ENCODE measurements at places on chromosomes 1 and 21.

DNA sequence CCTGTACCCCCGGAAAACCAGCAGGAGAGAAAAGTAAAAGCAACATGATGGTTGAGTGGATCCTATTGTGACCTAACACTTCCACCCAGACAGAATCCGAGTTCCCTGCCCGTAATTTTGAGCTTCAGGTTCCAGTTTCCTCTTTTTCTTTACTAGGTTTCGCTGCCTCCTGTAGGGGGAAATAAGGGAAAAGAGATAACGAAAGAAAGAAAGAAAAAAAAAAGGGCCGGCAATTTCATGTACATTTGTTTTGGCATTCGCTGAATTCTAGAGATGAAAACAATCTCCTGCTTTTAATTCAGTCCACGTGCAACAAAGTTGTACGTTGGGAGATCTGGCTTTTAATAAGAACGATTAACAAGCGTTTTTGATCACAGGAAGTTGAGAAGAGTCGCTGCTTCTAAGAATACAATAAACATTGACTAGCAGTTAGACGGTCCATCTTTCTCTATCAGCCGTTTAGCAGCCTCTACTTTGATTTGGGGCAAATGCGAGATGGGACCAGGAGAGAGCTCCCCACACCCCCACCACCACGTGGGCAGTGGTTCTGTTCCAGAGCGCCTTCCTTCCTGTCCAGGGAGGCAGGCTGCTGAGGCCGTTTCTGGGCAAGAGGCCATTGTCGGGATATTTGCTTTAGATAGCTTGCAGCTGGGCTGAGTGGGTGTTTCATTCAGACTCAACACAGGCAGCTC lies 155.9 kb upstream of the RUNX1 start:
- DNase-seq: no peak

- DNase-seq: no peak
Measured at GRCh38 chr1:55876276-55877060, 661.3 kb upstream of the USP24 start.

DNA sequence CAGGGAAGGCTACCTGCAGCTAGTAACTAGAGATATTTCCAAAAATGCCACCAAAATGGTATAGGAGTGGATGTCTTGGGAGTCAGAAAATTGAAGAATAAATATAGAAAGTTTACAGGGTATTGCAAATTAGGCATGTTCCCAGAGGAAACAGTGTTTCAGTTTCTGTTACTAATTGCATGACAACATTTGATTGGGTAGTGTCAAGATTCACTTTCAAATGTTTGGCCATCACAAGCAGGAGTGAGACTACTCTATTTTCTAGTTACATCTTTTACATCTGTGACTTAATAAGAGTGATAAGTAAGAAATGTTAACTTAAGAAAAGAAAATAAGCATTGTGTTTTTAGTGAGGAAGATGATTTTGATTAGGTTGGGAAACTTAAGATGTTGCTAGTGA lies 30.2 kb downstream of the AMY1C start:
- no peak for DNase-seq

DNA sequence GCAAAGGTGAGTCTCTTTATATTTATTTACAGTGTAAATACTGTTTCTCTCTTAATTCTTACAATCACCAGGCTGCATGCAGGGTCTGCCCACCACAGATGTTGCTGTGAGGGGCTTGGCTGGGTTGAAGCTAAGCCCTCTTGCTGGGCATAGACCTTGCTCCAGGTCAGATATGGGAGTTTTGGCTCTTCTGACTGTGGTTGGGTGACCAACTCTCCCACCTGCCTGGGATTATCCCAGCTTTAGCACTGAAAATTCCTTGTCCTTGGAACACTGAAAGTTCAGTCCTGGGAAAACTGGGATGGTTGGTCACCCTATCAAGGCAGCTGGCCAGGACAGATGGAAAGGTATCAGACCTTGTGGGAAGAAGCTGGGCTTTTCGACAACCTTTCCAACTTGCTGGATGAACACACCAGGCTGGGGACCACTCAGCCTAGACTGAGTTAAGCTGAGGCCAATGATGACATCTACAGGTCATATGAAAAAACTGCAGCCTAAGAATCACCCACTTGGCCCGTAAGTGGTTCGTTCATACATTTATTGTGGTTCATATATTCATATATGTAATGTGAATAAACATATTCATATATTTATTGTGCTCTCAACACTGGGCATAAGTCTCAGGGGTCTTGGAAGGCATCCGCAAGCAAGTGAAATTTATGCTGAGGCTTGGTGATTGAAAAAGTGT lies 26.6 kb upstream of the HPDL start:
- DNase-seq: peak; percentile 7

- DNase-seq: no peak
Measured at GRCh38 chr1:4935807-4936206, 281.4 kb downstream of the AJAP1 start.

- no peak for DNase-seq
Measured at GRCh38 chr1:113677250-113678158, 81.8 kb downstream of the PHTF1 start.

GRCh38 chr1:228157729-228158126 lies 7.9 kb upstream of the IBA57 start:
- DNase-seq: no peak

DNA sequence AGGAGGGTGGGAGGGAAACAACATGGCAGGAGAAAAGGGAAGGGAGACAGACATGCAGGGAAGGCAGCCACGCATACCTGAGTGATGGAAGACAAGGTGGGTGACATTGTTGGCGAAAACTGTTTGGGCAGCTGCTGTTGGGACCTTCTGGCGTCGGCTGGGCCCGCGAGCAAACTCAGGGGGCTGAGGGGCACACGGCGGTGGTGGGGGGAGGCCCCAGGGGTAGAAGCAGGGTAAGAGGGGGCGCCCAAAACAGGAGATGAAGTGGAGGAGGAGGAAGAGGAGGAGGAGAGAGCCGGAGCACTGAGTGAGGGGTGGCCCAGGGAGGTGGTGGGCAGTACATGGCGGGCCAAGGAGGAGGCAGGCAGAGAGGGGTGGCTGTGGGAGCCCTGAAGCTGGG lies 4.7 kb upstream of the DENND4B start:
- no peak for DNase-seq

GRCh38 chr1:103937763-103938357 lies 188.2 kb downstream of the AMY1C start:
- no peak for DNase-seq

GRCh38 chr1:162056043-162056442 lies 13.4 kb upstream of the NOS1AP start:
- peak; percentile 17 for DNase-seq

GRCh38 chr21:34511787-34512455 lies at the start of gene KCNE1:
Gene KCNE1 (minus strand): TSS chr21:34512210. CDS start chr21:34449634, 62,576 bp downstream.
- no peak for DNase-seq

DNA sequence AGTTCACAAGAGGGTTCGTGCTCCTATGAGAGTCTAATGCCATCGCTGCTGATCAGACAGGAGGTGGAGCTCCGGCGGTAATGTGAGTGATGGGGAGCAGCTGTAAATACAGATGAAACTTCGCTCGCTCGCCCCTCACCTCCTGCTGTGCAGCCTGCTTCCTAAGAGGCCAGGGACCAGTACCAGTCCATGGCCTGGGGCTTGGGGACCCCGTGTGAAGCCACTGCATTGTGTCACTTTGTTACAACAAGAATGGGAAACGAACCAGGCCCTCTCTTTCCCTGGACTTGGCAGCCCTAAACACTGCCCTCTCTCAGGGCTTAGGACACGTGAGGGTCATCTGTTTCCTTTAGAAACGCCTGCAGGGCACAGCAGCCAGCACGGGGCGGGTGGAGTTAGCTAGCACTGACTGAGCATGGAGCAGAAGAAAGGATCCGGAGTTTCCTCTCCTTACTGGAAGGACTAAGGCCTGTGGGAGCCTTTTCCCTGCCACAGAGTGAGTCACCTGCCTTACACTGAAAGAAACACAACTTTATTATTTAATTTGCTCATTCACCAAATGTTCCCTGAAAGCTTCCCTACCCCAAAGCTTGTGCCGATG lies 185.2 kb upstream of the TMEM51 start:
- no peak for DNase-seq

GRCh38 chr1:201422026-201422425 lies 496 bp upstream of the TNNI1 start:
- no peak for DNase-seq

- DNase-seq: no peak
Measured at GRCh38 chr1:59393211-59394180, 96.6 kb downstream of the FGGY start.

GRCh38 chr1:70169018-70169839 lies 36.1 kb downstream of the LRRC40 start:
- no peak for DNase-seq

All from activated effector memory CD4-positive, alpha-beta T cell treated with Interleukin-2 at 50 U/mL for 16 hours (primary cell).